ENCODE measurements at places on chromosomes 1 and 21. TPM values are rescaled to one million over a fixed set of nuclear protein-coding genes. Genes with fewer than 3 reads are reported as not detected.

GRCh38 chr1:31793586-31794285 is 22.1 kb downstream of the SPOCD1 start:
- DNase-seq: no peak

- no peak for DNase-seq
Measured at GRCh38 chr1:20484519-20485462, 1.2 kb downstream of the CAMK2N1 start.

SEMA6C gene
- polyA plus RNA-seq: 90.4 TPM

LRRC40 gene
- 22.9 TPM for polyA plus RNA-seq

GRCh38 chr1:114702737-114703136 is 7.4 kb upstream of the AMPD1 start:
- no peak for DNase-seq

CASQ1 gene
- polyA plus RNA-seq: 652 TPM

DNA sequence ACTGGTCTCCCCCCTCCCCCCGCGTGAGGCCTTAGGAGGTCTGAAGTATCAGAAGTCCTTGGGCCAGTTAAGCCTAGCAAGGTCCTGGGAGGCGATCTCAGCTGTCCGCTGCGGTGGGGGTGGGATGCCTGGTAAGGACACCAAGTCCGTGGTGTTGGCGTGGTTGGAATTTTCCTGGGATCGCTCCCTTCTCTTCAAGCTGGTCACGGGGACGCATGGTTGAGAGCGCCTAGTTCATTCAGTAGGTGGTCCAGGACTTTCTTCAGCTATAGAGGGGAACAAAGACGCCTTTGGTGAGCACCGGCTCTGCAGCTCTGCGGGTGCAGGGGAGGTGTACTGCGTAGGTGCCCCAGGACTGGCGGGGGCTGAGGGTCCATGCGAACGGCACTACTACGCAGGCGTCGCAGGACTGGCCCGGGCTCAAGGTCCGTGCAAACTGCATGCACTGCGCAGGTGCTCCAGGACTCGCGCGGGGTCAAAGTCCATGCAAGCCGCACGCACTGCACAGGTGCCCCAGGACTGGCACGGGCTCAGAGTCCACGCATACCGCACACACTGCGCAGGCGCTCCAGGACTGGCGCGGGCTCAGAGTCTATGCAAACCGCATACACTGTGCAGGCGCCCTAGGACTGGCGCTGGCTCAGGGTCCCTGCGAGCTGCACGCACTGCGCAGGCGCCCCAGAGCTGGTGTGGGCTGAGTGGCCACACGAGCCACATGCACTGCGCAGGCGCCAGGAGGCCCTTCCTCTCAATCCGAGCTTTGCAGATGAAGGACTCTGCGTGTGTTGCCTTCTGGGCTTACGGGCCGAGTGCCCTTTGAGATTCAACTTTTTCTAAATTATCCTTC is 36.6 kb upstream of the HMGN1 start:
- DNase-seq: peak; percentile 81

DNA sequence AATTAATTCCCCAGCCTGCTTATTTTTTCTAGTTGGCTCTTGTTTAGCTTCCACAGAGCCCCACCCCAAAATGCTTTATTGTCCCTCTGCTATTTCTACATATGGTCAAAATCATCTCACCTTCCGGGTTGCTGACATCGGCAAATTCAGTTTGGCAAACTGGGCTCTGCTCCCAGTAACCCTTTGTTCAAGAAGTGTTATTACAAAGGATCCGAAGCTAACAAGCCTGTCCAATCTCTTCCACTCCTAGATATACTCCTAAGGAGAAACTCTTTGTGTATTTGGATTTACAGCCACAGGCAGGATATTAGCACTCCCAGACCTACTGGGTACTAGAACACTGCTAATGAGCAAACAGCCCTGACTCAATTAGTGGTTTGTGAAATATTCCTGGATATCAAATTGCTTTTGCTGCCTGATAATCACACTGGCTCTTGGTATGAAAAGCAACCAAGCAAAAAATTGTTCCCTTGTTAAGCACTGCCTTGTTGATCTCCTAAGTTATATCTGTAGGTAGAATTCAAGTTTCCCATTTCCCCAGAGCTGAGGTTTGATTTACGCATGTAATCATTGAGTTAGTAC is 4.0 kb downstream of the JUN start:
- peak; percentile 69 for DNase-seq

GRCh38 chr1:55720261-55720660 is 505.1 kb upstream of the USP24 start:
- DNase-seq: no peak

KCNE2 gene
- not detected for polyA plus RNA-seq

DNA sequence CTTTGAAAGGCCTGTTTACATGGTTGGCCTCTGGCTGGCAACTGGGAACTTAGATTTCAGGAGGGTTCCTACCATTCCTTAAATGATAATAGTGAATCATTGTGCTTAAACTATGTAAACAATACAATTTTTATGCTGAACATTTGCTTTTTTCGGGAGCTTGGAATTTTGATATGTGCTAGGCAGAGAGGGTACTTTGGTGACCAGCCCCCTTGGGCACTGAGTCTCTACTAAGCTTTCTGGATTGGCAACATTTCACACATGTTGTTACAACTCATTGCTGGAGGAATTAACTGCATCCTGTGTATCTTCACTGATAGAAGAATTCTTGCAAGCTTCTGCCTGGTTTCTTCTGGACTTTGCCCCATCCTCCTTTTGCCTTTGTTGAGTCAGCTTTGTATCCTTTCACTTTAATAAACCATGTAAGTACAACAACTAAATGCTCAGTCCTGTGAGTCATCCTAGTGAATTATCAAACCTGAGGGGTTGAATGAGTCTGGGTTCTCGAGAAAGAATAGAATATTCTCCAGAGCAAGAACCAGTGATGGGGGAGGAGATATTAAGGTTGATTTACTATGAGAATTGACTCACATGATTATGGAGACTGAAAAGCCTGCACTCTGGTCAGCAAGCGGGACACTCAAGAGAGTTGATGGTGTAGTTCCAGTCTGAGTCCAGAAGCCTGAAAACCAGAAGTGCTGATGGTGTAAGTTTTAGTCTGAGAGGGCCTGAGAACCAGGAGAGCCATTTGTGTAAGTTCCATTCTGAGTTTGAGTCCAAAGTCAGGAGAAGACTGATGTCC is 3.1 kb upstream of the SLC16A4 start:
- DNase-seq: no peak

ZBTB8A gene
- polyA plus RNA-seq: 10.9 TPM

DNA sequence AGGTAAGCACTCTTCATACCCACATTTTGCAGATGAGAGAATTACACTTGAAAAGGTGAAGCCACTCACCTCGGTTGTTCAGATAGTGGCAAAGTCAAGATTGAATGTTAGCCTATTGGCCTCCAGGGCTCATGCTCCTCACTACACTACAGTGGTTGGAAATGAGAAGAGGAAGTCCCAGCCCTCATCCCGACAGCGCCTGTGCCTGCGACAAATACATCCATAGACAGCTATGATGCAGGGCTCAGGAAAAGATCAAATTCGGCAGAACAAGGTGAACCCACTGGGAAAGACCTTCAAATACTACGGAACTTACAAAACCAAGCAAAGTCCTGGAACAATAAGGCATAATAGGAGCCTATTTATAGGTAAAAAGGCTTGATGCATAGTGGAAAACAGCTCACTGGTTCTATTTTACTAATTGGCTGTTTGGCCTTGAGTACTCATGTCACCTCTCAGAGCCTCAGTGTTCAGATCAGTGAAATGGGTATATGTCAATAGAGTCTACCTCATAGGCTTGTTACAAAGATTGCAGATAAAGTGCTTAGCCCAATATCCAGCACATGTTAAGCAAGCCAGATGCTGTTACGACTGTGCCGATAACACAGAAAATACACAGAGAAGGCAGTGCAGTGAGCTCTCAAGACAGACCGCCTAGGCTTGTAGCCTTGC is 3.5 kb downstream of the SPOCD1 start:
- no peak for DNase-seq

TNNT2 gene
- 1,204 TPM for polyA plus RNA-seq

DNA sequence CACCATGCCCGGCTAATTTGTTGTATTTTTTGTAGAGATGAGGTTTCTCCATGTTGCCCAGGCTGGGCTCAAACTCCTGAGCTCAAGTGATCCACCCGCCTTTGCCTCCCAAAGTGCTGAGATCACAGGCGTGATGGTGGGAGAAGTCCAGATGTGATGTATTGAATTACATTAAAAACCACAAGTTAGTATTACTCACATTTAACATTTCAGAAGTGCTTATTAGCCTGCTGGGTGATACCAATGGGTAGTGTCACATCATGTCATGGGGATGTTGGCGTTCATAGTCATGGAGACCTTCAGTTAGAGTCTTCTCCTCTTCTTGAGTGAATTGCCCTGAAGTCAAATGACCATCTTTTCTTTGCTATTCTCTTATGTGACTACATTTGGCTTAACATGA is 63.6 kb upstream of the VAMP3 start:
- no peak for DNase-seq

DNA sequence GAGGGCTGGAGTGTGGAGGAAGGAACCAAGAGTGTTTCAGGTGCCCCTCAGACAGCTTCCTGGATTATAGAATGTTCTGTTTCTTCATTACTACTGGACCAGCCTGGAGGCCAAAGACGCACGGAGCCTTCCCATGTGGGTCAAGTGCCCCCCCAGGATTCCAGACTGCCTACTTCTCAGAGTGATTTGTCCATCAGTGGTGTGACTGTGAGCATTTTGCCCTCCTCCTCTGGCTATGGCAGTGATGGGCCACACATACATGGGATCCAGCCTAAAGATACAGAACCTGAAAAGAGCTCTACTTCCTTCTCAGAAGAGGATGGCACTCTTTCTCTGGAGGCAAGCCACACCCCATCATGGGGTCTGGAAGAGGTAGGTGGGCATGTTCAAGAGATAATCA is 64.9 kb downstream of the MACF1 start:
- DNase-seq: no peak

OLFML3 gene
- not detected for polyA plus RNA-seq

- no peak for DNase-seq
Measured at GRCh38 chr1:53369034-53369750, 41.3 kb upstream of the LRP8 start.

DNA sequence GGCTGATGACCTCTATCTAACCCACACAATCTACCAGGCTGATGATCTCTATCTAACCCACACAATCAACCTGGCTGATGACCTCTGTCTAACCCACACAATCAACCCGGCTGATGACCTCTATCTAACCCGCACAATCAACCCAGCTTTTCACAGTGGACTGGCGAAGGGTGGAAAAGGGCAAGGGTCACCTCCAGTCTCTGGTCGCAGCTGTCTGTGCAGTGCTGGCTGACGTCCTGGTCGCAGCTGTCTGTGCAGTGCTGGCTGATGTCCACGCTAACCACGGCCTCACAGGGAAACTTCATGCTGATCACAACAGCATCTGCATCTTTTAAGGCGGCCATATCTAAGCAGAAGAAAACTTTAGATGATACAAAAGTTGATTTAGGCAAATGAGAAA is 12.2 kb upstream of the CCDC27 start:
- no peak for DNase-seq

CACNA1E gene
- 0.44 TPM for polyA plus RNA-seq

- no peak for DNase-seq
Measured at GRCh38 chr21:19640964-19641363, 1237.4 kb upstream of the TMPRSS15 start.

DNA sequence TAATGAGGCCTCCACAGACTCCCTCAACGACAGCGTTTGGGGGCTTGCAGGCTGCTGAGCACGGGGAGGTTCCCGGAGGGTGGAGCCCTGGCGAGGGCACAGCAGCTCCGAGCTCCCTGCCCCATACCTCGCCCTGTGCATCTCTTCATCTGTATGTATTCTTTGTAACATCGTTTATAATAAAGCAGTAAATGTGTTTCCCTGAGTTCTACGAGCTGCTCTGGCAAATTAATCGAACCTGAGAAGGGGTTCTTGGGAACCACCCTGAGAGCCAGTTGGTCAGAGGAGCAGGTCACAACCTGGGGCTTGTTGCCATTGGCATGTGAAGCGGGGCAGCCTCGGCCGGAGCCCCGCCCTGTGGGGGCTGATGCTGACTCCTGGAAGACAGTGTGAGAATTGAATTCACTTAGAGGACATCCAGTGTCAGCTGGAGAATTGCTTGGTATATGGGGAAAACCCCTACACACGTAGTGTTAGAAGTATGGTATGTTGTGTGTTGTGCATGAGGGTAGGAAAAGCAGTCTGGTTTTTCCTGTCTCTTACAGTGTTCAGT is 11.5 kb downstream of the SLC37A1 start:
- DNase-seq: peak; percentile 39

ARHGEF16 gene
- polyA plus RNA-seq: 11.1 TPM

- no peak for DNase-seq
Measured at GRCh38 chr1:245500546-245500945, 345.8 kb downstream of the KIF26B start.

FCRL3 gene
- not detected for polyA plus RNA-seq

DNA sequence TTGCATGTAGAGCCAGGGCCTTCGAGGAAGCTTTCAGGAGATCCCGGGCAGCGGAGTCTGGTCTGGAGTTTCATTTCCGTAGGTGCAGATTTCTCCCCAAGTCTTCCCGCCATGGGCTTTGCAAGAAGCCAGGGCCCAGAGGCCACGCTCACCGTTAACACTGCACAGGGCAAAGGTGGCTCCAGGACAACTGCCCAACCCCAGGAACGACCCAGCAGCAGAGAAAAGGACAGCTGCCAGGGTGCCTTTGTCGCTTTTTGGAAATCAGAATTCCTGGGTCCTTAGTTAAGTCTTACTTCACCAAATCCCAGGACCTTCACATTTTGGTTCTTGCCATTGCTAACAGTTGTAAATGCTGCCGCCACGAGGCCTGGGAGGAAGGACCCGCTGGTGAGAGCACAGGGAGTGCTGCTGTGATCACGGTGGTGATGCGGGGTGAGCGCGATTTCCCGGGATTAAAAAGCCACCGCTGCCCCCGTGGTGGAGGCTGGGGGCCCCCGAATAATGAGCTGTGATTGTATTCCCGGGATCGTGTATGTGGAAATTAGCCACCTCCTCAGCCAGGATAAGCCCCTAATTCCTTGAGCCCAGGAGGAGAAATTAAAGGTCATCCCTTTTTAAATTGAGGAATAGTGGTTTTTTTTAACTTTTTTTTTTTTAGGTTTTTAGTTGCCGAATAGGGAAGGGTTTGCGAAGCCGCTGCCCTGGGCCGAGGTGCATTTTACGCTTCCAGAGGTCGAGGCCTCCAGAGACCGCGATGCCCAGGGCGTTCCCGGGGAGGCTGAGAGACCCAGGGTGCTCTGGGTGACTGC is 8.2 kb downstream of the SIM2 start:
- DNase-seq: no peak

SPATA21 gene
- not detected for polyA plus RNA-seq

Data from muscle of arm (tissue), 14 donors.